ENCODE measurements at places on chromosomes 12 and 14.

DNA sequence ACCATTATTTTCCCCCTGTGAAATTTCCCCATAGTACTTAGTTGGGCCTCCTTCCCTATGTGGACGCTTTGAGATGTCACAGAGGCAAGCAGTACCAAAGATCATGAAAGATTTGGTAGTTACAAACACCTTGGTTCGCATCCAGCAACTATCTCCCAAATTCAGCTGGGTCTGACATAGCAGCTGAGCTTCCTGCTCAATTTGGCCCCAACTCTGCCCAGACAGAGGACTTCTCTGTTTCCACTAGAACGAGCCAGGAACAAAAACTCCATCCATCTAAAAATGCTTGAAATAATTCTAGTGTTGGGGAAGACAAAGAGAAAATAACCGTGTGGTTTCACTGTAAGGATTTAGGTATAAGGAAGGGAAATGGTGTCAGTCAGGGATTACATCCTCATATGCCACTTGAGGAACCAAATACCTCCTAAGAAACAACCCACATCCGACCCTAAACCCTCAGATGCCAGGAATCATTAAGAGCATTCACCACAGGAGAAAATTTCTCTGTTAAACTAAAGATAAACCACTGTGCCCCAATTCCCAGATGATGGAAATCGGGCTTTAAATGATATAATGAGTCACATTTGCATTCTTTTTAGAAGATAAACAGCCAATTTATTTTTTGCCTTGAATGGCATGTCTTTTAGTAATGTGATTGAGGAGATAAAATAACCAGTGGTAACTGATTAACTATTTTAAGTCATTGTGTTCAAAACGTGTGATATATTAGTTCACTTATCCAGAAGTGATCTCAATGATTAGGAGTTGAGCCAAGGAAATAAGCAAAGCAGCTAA is 103.7 kb upstream of the IFNG-AS1 start:
- no peak for DNase-seq

DNA sequence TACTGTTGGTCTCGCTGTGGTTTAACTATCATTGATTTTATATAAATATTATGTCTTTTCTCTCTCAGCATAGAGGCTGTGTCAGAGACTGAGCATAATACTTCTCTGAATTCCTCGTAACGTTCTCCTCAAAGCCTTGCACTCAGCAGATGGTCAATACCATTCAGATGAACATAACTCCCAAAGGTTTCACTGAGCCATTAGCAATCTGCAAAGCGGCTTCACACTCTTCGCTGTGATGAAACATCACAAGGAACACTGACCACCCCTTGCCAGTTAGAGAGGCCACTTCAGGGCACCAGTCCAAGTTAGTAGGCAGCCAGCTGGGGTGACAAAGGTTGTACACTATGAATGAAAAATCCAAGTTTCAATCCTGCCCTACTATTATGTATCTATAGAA is 30.1 kb upstream of the STON2 start:
- no peak for DNase-seq

DNA sequence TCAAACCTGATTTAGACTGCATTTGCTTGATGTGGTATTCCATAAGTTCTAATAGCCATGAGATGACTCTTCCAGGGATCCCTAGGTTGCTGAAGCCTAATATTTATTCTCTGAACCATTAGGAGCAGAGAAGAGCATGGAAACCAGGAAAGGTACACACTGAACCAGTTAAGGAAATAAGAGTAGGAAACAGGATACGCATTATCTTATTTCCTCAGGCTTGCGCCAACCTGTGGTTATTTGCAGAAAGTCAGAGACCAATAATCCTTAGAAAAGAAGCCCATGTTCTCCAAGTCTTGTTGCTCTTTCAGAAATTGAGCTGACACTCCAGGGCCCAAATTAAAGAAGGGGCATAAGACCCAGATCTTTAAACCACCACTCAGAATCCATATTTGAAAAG is 41.8 kb upstream of the SMUG1 start:
- DNase-seq: no peak

DNA sequence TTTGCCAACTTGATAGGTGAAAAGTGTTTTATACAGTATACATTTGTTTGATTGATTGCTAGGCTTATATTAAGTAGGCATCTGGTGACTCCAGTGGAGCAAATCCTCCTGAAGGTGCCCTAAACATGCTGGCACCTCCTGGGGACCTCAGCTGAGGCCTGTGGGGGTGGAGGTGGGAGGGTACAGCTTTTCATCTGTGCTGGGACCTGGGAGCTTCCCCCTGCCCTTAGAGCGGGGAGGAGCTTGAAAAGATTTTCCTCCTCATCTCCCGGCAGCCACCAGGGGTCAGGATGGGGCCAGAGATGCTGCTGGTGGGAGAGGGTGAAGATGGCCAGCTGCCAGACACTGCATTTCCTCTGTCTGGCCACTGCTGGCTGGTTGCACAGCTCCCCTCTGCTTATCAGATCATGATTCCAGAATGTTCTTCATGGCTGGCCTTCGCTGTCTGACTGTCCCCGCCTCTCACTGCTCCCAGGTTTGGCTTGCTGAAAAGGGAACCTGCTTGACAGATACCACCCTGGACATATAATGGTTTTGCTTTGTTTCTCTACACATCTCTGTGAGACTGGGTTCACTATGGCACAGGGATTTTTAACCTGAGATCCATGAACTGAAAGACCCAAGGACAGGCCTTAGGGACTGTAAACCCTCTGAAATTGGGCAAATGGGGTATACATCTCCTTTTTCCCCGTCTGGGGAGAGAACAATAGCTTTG is 10.5 kb upstream of the JPH4 start:
- DNase-seq: peak; percentile 39

DNA sequence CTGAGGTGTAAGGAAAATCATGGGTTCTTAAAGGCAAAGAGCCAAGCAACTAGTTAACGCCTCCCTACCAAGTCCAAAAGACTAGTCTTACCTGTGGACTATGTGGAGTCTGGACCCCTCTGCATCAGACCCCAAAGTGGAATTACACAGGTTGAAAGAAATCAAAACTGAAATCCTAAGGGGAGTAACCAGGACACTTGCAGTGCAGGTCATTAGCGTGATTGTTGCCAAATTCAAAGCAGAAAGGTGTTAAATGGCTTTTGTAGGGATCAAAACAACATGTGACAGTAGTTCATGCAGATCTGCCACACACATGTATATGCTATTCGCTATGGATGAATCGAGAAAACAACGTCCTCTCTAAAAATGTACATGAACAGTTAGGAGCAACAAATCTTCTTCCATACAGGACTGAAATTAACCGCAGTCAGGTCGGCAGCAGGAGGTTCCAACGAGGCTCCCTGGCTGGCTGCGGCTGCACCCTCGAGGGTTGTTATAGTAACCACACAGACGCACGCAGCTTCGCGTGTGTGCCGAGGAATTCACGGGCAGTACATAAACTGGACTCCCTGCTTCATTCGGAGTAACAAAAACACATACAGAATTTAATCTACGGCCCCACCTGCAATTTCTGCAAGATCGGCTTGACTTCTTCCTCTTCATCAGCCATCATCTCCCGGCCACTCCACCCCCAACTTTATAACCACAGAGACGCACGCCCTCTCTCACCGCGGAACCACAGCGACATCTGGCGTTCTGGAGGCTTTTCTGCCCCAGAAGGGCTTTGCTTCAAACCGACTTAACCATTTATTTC is at the start of gene TTC5:
TTC5 (minus strand) TSS at position 687 of the 814 bp plus-strand sequence; CDS start at position 673, 14 bp downstream.
- peak; percentile 88 for DNase-seq

DNA sequence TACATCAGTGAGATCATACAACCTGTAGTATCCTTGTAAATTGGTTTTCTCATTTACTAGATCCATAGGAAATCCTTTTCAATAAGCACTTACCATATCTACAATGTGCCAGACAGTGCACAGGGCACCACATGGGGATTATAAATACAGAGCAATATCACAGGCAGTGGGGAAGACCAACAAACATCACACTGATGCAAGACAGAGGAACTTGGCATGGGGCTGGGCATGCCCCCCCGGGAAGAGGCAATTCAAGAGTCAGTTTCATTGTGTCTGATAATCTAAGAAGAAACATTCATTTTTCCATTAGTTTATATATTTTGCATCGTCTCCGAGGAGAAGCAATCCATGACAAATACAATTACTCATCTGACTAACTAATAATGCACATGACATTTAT is 16.2 kb downstream of the NT5DC3 start:
- no peak for DNase-seq

GRCh38 chr14:52442166-52442565 is 110.1 kb downstream of the TXNDC16 start:
- DNase-seq: no peak

DNA sequence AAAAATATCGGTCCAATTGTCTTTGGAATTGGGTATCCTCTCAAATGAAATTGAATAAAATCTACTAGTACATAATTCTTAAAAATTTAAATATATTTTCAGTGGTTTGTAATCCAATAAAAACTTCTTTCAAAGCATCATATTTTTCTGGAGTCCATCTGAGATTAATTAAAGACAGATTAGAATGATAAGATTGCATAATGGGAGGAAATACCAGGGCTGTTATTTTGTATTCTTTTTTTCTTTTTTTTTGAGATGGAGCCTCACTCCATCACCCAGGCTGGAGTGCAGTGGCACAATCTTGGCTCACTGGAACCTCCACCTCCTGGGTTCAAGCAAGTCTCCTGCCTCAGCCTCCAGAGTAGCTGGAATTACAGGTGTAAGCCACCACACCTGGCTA is 103.8 kb downstream of the TMTC3 start:
- no peak for DNase-seq

DNA sequence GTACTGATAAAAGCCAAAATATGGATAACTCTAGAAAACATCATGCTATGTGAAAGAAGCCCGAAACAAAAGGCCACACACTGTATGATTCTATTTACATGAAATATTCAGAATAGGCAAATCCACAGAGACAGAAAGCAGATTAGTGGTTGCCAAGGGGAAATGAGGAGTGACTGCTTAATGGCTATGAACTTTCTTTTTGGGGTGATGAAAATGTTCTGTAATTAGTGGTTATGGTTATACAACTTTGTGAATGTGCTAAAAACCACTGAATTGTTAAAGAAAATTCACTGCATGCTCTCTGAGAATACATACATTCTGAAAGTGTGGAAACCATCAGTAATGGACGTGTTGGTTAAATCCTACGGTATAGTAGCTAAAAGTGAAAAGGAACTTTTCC is 39.9 kb upstream of the STON2 start:
- DNase-seq: no peak

DNA sequence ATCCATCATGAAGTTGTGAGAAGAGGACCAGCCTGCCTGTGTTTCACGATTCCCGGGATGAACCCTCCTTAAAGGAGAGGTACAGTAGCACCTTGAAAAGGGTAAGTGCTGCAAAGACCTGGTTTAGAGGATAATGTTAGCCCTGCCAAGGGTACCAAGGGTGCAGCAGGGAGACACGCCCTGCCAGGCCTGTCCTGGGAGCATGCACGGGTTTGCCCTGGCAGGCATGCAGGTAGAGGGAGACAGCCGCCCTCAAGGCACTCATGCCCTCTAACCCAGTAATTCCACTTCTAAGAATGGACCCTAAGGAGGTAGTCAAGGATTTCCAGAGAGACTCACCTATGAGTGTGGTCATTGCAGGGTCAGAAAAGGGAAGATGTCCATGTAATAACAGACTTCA is 65.0 kb downstream of the DIO3 start:
- DNase-seq: no peak

- DNase-seq: no peak
Observed at GRCh38 chr12:52010692-52011601, 4.2 kb downstream of the TAMALIN start.

- DNase-seq: no peak
Observed at GRCh38 chr12:131620946-131621681, 89.8 kb upstream of the SFSWAP start.

GRCh38 chr14:21070083-21070609 is at the start of gene ARHGEF40:
TSS of gene ARHGEF40 (plus strand) at chr14:21070304. CDS start at chr14:21070397, 93 bp downstream.
- DNase-seq: no peak

DNA sequence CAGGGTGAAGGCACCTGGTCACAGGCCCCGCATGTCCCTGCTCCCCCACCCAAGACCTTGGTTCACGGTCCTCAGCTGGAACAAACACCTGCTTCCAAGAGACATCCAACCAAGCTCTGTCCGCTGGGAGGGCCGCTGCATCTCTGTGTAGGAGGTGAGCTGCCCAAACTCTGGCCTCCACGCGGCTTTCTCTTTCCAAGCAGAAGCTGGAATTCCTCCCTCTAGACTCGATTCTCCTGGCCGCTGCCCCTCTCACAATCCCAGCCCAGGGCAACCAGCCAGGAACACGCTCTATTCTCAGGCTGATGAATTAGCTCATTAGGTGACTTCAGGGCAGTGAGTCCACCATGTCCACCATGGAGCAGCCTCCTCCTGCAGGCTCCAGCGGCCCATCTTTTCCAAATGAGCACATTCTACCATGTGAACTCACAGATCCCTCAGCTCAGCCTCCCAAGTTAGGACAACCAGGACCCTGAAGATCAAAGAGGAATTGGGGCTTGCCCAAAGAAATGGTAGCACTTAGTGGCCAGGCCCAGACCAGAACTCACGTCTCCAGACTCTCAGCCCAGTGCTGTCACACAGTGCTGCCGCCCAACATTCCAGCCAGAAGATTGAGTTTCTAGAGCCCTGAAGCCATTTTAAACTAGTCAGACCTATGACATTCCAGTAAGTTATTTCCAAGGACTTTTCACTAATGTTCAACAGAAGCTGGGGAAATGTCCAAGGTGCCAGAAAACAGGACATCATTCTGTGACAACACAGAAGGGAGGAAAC is 146.6 kb downstream of the ANO2 start:
- DNase-seq: no peak

GRCh38 chr12:124188561-124189405 is 106.1 kb upstream of the RFLNA start:
- DNase-seq: no peak

DNA sequence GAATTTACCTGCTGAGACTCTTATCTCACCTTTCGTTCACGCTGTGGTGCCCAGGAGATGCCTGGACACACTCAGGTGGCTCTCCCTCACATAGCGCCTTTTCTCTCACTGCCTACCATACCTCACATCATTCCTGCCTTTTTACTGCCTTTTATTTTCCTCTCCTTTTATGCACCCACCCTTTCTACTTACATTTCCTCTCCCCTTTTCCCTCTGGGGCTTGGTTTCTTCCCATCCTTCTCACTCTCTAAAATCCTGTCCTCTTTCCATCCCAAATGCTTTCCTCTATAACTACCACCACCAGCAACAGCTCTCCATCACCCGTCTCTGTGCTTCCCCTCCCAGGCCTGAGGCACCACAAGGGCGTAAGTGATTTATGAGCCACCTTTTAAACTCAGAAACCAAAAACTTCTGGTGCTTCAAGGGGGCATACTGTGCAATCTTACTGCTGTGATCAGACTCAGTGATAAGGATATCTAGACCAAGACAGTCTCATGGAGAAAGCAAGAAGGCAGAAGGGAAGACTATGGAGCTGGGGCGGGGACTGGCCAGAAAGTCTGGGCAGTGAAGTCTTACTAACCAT is 32.7 kb upstream of the SMUG1 start:
- no peak for DNase-seq

- no peak for DNase-seq
Observed at GRCh38 chr14:91261986-91262549, 17.6 kb upstream of the GPR68 start.
